A172 (cell line): ENCODE measurements at places on chromosomes 16 and 17. TPM values are rescaled to one million over a fixed set of nuclear protein-coding genes. Genes with fewer than 3 reads are reported as not detected.

Gene ATP6V0D1
- 66.8 and 77.5 TPM in 2 replicates for total RNA-seq

- DNase-seq: no peak
These were observed 12.4 kb downstream of the ODAD4 start for GRCh38 chr17:41942626-41943373.

- no peak for DNase-seq
These were observed 970 bp upstream of the DYNC1LI2 start for GRCh38 chr16:66752379-66752778.

GRCh38 chr17:57914273-57915142 lies 40.7 kb downstream of the CUEDC1 start:
- no peak for DNase-seq

Gene SNAI3
- not detected in 2 replicates for total RNA-seq

- no peak for DNase-seq
These were observed 18.2 kb upstream of the ABR start for GRCh38 chr17:1197781-1198490.

DNA sequence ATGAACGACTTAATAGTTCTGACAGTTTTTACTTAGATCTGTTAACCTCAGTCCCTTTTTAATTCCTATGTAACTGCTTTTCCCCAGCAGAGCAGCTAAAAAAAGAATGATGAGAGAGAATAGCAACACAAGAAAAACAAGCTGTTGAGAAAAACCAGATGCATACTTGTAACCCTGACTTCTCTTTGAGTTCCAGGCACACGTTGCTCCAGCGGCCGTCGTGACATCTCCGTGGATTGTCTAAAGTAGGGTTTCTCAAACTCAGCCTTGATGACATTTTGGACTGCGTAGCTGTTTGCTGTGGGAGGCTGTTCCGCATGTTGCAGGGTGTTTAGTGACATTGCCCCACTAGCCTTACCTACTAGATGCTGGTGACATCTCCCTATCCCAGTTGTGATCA lies 324.0 kb downstream of the SNX29 start:
- DNase-seq: no peak

Gene DHRS13
- total RNA-seq: 12.7 and 13.9 TPM in 2 replicates

- DNase-seq: peak; percentile 27
These were observed 103.0 kb downstream of the RAB11FIP4 start for GRCh38 chr17:31494259-31495021.
